Tibial nerve (tissue), 4 donors: ENCODE measurements at places on chromosomes 4 and X. TPM values are rescaled to one million over a fixed set of nuclear protein-coding genes. Genes with fewer than 3 reads are reported as not detected.

DNA sequence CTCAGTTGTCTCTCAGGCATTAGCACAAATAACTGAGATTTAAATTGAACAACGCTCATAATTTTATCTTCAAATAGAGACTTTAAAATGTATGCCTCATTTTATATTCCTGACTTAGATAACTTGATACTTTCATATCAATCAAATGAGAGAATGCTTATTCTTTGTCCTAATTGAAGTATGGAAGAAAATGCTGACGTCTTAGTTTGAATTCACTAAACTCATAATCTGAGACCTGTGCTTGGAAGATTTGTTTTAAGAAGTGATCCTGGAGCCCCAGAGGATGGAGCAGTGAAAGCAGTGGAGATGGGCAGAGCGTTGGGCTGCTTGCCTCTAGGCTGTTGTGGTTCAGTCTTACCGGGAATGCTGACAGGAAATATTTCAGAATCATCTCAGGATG, 76.1 kb downstream of the ZNF518B start:
- no peaks in the 10 kb centered on the region for H3K36me3 ChIP-seq
- H3K4me3 ChIP-seq = no peak overlapping the region
- DNase-seq = no peak
- no peaks in the 10 kb centered on the region for H3K27me3 ChIP-seq

DNA sequence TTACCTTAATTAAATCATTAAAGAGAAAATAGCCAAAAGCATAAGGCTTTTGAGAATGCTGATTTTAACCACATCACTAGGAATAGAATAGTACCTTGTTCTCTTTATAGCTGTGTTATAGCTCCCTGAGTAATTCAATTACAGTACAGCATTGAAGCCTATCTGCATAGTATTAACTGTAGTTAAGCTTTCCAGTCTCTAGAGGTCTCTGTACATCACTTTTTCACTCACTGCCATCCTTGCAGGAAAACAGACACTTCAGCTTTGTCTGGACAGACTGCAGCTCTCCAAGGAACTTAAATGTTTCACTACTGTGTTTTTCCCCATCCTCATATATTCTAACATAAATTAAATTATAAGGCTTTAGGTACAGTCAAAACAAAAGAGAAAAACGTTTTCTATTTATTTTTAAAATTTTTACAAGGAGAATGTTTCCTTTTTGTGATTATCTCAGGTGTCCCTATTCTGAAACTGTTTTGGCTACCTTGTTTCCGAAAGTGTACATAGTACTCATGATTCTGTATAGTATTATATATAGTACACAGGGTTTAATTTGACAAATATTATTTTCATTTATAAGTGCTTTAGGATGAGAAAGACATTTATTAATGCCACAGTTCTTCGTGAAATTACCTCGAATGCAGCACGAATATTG, 407.9 kb downstream of the PCDH18 start:
- peak overlapping the region; percentile 18 for H3K4me3 ChIP-seq
- DNase-seq = no peak
- no peaks in the 10 kb centered on the region for H3K4me1 ChIP-seq

- H3K36me3 ChIP-seq = no peaks in the 10 kb centered on the region
- H3K4me3 ChIP-seq = no peak overlapping the region
- no peak for DNase-seq
- H3K27ac ChIP-seq = no peak overlapping the region
- no peaks in the 10 kb centered on the region for H3K27me3 ChIP-seq
These were observed 32.1 kb upstream of the MAGEA8 start for GRCh38 chrX:149848855-149849254.

DNA sequence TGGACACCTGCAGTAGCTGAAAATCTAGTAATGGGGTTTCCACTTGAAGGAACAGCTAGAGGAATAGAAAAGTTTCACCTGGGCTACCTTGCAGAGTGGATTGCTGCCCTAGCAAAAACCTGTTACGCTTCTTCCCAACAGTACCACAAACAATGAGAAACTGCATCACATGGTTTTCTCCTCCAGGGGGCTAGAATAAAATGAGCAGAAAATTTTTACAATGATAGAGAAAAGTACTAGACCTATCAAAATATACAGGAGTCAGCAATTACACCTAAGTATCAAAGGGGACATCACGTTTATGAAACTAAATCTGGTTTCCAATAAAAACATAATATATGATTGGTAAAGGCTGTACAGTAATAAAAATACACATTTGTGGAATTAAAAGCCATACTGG, 423.1 kb upstream of the PITX2 start:
- H3K36me3 ChIP-seq = no peaks in the 10 kb centered on the region
- H3K4me3 ChIP-seq = no peak overlapping the region
- no peaks in the 10 kb centered on the region for H3K27me3 ChIP-seq

DNA sequence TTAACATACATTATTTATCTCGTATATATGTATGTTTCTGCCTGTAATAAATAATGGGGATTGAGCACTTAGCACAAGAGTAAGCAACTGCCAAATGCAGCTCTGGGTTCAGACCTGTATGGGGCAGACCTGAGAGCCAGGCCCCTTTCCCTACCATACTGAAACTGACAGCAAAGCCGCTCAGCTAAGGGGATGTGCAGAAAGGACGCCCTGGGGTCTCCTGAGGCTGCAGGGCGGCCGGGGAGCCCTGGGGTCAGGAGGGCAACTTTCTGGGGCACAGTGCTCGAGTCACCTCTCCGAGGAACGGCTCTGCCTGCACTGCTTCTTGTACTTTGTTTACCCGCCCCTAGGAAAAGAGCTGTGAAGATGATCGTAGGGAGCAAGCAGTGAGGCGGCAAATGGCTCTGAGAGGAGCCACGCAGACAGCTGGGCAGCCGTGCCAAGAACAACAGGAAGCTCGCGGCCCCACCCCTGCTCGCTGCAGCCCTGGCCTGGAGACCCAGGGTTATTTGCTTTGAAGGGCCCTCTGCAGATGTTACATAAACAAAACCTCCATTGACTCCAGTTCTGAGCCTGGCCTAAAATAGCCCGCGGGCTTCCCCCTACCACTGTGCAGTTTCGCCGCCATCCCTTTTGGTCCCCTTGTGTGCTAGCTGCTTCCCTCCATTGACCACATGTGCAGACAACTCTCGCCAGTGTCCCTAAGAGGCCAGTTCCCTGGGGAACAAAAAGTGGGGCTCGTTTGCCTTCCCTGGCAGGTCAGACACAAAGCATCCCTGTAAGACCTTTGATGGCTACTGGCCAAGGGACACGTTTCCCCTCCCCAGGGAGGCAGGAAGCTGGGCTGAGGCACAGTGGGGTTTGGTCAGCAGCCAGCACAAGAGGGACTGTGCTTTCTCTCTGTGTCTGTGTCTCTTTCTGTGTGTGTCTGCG, 111.3 kb upstream of the LNX1 start:
- H3K4me3 ChIP-seq = peak overlapping the region; percentile 28
- no peaks in the 10 kb centered on the region for H3K27me3 ChIP-seq
- H3K4me1 ChIP-seq = peaks cover 15% of the 10 kb centered on the region
- peak; percentile 70 for DNase-seq
- peak overlapping the region; percentile 68 for H3K27ac ChIP-seq

GRCh38 chrX:71935476-71935875, 24.8 kb downstream of the NHSL2 start:
- peak; percentile 26 for DNase-seq
- H3K36me3 ChIP-seq = no peaks in the 10 kb centered on the region
- no peaks in the 10 kb centered on the region for H3K4me1 ChIP-seq
- H3K27ac ChIP-seq = no peak overlapping the region
- H3K4me3 ChIP-seq = no peak overlapping the region
- no peaks in the 10 kb centered on the region for H3K27me3 ChIP-seq

GRCh38 chr4:22848332-22848731, 155.6 kb downstream of the GBA3 start:
- no peak overlapping the region for H3K4me3 ChIP-seq
- H3K27me3 ChIP-seq = no peaks in the 10 kb centered on the region
- H3K4me1 ChIP-seq = no peaks in the 10 kb centered on the region
- no peak overlapping the region for H3K27ac ChIP-seq
- DNase-seq = no peak

DNA sequence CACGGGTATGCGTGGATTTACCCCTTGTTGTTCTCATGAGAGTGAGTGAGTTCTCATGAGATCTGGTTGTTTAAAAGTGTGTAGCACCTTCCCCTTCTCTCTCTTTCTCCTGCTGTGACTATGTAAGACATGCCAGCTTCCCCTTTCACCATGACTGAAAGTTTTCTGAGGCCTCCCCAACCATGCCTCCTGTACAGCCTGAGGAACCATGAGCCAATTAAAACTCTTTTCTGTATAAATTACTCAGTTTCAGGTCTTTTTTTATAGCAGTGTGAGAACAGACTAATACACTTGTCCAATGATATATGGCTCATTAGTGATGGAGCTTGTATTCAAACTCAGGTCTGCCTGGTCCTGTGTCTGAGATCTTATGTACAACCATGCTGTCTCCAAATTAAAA, 28.5 kb upstream of the RTL3 start:
- H3K4me1 ChIP-seq = no peaks in the 10 kb centered on the region
- H3K36me3 ChIP-seq = no peaks in the 10 kb centered on the region
- DNase-seq = no peak
- no peaks in the 10 kb centered on the region for H3K27me3 ChIP-seq
- no peak overlapping the region for H3K27ac ChIP-seq

GRCh38 chr4:76641758-76642157, 206.7 kb downstream of the SHROOM3 start:
- no peaks in the 10 kb centered on the region for H3K27me3 ChIP-seq
- no peak for DNase-seq
- no peak overlapping the region for H3K4me3 ChIP-seq
- H3K27ac ChIP-seq = no peak overlapping the region

DNA sequence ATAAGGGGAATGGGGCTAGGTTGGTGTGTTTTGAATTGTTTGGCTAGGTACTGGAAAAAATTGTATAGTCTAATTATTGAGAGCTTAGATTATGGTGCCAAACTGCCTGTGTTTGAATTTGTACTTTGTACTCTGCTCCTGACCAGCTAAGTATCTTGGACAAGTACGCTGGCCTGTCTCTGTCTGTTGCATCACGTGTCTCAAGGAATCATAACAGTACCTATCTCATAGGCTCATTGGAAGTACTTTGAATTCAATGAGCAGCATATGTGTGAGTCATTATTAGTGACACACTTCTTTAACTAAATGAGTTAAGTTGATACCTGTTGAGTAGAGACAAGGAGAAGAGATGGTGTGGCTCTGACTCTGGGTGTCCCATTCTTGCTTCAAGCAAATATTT, 69.5 kb upstream of the MND1 start:
- no peak for DNase-seq
- H3K27me3 ChIP-seq = no peaks in the 10 kb centered on the region
- no peak overlapping the region for H3K4me3 ChIP-seq
- no peak overlapping the region for H3K27ac ChIP-seq
- H3K36me3 ChIP-seq = no peaks in the 10 kb centered on the region

GRCh38 chr4:127533028-127533700, 99.6 kb upstream of the INTU start:
- H3K4me3 ChIP-seq = no peak overlapping the region
- H3K27ac ChIP-seq = peak overlapping the region; percentile 42
- peak; percentile 83 for DNase-seq
- H3K27me3 ChIP-seq = no peaks in the 10 kb centered on the region
- no peaks in the 10 kb centered on the region for H3K36me3 ChIP-seq
- no peaks in the 10 kb centered on the region for H3K4me1 ChIP-seq

GRCh38 chrX:110450050-110450449, 91.4 kb downstream of the RTL9 start:
- H3K4me3 ChIP-seq = no peak overlapping the region
- H3K36me3 ChIP-seq = no peaks in the 10 kb centered on the region
- peak; percentile 83 for DNase-seq
- H3K27ac ChIP-seq = no peak overlapping the region
- H3K4me1 ChIP-seq = no peaks in the 10 kb centered on the region

- H3K4me1 ChIP-seq = no peaks in the 10 kb centered on the region
- no peak overlapping the region for H3K4me3 ChIP-seq
- DNase-seq = no peak
- no peak overlapping the region for H3K27ac ChIP-seq
These were observed 34.1 kb upstream of the HHIP start for GRCh38 chr4:144611850-144612249.

DNA sequence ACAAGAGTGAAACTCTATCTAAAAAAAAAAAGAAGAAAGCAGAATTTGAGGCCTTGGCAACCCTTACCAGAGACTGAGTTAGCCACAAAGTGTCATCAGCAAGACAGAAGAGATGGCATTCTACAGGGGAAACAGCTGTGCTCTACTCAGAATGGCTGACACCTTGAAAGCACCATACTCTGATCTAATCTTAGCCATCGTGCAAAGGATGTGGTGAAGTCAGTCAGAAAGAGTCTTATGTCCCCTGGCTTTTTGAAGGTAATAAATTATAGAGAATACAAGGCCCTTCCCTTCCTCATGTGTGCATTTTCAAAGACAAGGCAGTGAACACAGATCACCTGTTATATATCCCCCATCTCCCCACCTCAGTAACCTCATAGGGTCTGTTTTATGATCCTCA, 13.2 kb downstream of the CLNK start:
- no peaks in the 10 kb centered on the region for H3K27me3 ChIP-seq
- no peaks in the 10 kb centered on the region for H3K36me3 ChIP-seq
- H3K27ac ChIP-seq = no peak overlapping the region
- no peaks in the 10 kb centered on the region for H3K4me1 ChIP-seq
- DNase-seq = no peak

DNA sequence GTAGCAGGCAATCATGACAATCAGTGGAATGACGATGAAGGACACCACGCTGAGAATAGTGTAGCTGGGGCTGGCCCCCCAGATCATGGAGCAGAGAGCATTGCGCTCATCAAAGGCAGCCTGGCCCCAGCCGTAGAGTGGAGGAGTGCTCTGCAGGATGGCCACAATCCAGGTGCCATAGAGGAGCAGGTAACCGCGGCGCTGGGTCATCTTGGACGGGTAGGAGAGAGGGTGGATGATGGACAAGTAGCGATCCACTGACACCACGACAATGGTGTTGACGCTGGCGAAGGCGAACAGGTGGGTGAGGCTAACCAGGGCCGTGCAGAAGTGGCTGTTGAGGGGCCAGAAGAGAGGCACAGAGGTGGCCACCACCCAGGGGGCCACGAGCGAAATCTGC, 2.8 kb downstream of the GPR101 start:
- no peak overlapping the region for H3K27ac ChIP-seq
- peaks cover 61% of the 10 kb centered on the region for H3K27me3 ChIP-seq
- H3K36me3 ChIP-seq = no peaks in the 10 kb centered on the region
- no peak for DNase-seq

FAT4 gene
- 12.3 TPM for total RNA-seq

SULT1E1 gene
- total RNA-seq = not detected

KIT gene
- 7.5 TPM for total RNA-seq

DGKK gene
- not detected for total RNA-seq

ADAMTS3 gene
- 3.0 TPM for total RNA-seq
